ENCODE measurements at places on chromosomes 6 and 20.

- no peak for DNase-seq
These were observed 62.9 kb upstream of the ZNF217 start for GRCh38 chr20:53656293-53657202.

- no peak for DNase-seq
These were observed 30.2 kb downstream of the ZHX3 start for GRCh38 chr20:41287327-41287726.

DNA sequence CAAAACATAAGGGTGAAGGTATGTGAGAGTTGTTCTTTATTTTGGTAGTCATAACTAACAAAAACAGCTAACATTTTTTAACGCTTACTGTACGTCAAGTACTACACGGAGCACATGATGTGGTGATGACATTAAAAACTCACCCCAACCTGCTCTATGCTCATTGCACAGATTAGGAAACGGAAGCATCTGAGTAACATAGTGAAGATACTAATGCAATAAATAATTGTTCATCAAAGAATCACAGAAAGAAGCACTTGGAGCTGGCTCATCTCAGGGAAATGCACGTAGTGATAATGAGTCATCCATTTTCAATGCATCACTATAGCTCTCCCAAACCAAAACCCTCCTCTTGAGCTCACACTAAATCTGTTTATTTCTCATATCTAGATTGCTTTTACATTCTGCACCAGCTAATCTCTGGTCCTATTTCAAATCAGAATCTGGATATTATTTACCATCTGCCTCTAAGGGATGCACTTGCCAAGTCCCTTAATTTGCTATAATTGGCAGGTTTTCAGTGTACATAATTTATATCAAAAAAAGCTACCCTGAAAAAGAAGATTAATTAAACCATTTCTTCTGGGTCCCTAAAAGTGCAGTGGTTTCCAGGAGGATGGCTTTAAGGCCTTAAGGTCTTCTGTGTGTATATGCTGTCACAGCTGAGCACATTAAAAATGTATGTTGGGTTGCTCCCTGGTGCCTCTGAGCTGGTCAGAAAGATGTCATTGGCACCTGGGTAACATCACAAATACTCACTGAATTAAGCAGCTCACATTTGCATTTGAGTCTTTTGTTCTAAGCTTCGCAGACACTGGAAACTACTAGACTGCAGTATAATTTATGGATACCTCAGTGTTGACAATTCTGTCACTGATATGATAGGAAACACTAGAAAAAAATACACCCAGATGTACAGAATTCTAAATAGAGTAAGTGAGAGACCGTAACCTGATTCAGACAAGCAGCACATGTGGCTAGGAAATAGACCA, 677.4 kb upstream of the CITED2 start:
- DNase-seq: peak; percentile 72

DNA sequence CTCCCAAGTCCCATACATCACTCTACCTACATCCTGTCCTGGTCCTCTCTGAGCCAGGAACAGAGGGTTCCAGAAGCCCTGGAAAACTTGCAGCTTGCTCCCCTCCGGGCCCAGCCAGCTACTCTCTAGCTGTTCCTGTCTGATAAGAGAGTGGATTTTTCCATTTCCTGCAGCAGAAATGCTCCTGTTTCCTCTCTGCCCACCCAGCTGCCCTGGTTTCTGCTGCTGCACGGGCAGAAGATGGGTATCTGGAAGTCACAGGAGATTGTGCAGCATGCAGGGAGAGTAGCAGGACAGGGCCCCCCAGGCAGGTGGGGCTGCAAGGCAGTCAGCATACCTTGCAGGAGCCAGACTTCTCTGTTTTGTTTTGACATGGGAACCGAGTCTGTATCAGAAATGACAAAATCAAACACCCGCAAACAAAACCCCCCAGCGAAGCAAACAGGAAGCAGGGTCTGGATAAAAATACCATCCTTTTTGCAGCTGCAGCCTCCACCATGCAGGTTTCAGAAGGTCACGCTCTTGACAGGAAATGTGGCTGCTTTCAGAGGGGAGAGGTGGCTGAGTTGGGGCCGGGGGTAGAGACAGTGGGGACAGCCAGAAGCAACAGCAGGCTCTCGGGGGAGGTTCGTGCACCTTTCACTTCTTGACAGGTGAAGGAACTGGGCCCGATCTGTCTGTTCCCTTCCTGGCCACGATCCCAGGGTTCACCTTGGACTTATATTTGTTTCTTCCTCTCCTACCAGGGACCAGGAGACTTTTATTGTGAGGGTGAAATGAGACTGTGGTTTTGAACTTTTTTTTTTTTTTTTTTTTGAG, 50.8 kb upstream of the FAM83D start:
- DNase-seq: no peak

- no peak for DNase-seq
These were observed 418.3 kb upstream of the POU3F2 start for GRCh38 chr6:98416027-98416426.

- DNase-seq: no peak
These were observed 103.0 kb downstream of the ZFAND3 start for GRCh38 chr6:37922563-37922962.

DNA sequence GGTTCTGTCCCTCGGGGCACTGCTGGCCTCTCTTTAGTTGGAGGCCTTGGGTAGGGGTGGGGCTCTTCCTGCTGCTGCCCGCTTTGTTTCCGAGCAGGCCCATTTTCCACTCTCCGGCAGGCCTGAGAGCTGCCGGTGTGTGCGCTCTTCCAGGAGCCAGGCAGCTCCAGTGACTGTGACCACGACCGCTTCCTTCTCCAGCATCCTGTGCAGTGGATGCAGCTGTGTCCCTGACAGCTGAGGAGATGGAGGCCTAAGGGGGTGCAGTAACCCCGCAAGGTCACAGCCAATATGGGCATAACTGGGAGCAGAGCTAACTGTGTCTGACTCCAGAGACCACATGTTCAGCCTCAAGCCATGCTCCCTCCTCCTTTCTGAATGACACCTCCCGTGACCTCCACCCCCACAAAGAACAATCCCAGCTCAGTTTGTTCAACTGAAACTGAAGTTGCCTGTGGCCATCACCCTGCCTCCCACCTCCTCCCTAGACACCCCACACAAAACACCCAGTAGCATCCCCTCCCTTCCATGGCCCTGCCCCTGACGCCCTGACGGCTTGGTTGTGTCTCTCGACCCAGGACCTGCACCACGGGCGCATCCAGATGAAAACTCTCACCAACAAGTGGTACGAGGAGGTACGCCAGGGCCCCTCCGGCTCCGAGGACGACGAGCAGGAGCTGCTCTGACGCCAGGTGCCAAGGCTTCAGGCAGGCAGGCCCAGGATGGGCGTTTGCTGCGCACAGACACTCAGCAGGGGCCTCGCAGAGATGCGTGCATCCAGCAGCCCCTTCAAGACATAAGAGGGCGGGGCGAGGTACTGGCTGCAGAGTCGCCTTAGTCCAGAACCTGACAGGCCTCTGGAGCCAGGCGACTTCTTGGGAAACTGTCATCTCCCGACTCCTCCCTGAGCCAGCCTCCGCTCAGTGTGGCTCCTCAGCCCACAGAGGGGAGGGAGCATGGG, 27.8 kb downstream of the SPATA2 start:
- no peak for DNase-seq

GRCh38 chr6:159880412-159880975, 10.3 kb upstream of the MAS1 start:
- DNase-seq: peak; percentile 4

GRCh38 chr6:156617376-156617775, 159.8 kb upstream of the ARID1B start:
- peak; percentile 95 for DNase-seq

Data from retinal pigment epithelial cell (primary cell).